HCT116 (cell line): ENCODE measurements at places on chromosomes 3 and 15.

DNA sequence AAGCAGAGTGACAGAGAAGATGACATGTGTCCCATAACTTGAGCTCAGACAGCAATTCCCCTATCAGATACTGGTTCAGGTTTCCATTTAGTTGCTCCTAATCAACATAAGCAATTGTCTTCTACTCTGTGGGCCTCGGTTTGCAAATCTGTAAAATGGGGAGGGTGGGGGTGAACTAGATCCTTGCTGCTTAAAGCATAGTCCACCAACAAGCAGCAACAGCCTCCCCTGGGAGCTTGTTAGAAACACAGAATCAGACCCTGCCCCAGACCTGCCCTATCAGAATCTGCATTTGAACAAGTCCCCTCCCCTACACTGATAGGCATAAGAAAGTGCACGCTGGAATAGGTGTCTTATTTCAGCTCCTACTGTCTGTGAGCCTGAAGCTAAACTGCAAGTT, 87.8 kb downstream of the CEMIP start:
- H3K4me1 ChIP-seq = peaks cover 5% of the 10 kb centered on the region
- DNase-seq = no peak
- no peaks in the 10 kb centered on the region for H3K27me3 ChIP-seq
- H3K36me3 ChIP-seq = no peaks in the 10 kb centered on the region
- H3K27ac ChIP-seq = no peak overlapping the region

- no peak for DNase-seq
- no peak overlapping the region for H3K27ac ChIP-seq
- H3K36me3 ChIP-seq = no peaks in the 10 kb centered on the region
- H3K4me3 ChIP-seq = no peak overlapping the region
- peaks cover 17% of the 10 kb centered on the region; the same call in 1 of the 2 replicates for H3K27me3 ChIP-seq
- no peaks in the 10 kb centered on the region for H3K4me1 ChIP-seq
Measured at GRCh38 chr3:64268926-64269325, 43.7 kb upstream of the PRICKLE2 start.

DNA sequence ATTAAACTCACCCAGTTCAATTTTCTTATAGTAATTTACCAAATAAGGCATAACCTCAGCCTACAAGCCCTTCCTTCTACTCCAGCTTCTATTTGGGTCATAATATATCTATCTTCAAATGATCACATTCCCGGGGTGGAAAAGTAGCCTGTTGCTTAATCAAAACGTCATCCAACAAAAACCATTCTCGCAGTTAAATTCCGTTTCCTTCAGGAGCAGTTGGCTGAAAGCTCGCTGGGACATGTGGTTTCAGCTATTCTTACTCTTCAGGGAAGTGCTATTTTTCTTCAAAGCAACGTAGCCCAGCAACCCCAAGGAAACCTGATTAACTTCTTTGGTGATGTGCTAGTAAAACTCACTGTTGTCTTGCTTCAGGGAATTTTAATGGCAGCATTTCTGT, 59.6 kb downstream of the MAGI1 start:
- peaks cover 13% of the 10 kb centered on the region for H3K4me1 ChIP-seq
- no peaks in the 10 kb centered on the region for H3K36me3 ChIP-seq
- no peaks in the 10 kb centered on the region for H3K27me3 ChIP-seq
- H3K27ac ChIP-seq = no peak overlapping the region

DNA sequence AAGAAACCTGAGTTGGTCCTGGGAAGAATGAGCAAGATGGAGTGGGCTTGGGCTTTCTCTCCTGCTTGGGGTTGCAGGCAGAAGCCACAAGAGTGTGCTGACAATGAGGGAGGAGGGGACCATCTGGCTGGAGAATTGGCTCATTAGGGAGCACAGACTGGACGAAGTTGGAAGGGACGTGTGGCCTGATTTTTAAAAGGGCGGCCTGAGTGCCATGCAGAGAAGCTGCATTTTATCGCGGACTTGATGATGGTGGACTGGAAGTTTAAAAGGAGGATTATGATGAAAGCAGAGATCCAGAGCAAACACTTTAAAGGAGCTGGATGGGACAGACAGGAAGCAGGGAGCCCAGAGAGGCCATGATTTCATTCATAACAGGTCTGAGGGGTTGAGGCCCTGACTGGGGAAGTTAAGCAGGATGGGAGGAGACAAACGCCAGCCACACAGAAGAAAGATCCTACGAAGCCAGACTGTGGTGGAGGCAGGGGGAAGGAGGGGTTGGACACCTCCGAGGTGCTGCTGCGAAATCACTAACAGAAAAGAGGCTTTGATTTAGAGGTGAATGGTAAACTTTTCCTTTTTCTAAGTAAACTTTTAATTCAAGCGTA, 23.6 kb downstream of the TLNRD1 start:
- no peaks in the 10 kb centered on the region for H3K27me3 ChIP-seq
- no peaks in the 10 kb centered on the region for H3K36me3 ChIP-seq
- peaks cover 6% of the 10 kb centered on the region; the same call in 1 of the 2 replicates for H3K4me1 ChIP-seq

GRCh38 chr3:47295322-47295721, 12.6 kb downstream of the KLHL18 start:
- DNase-seq = no peak
- no peak overlapping the region for H3K27ac ChIP-seq
- H3K4me3 ChIP-seq = no peak overlapping the region
- no peaks in the 10 kb centered on the region for H3K4me1 ChIP-seq
- no peaks in the 10 kb centered on the region for H3K36me3 ChIP-seq
- H3K27me3 ChIP-seq = no peaks in the 10 kb centered on the region

DNA sequence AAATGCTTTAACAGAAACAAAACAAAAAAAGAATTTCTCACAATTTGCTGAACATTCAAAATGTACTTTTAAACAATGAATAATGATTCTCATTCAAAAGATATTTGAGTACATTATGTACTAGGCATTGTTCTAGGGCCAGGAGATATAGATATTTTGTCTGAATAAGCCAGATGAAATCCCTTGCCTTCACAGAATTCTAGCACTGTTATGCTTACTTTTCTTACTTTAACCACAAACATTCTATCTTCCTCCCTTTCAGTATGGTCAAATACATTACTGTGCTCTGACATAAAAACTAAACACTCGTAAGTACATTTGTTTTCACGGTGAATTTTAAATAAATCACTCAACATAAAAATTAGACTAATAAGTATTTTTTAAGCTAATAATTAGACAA, 116.7 kb downstream of the ADAM10 start:
- no peak overlapping the region for H3K27ac ChIP-seq
- peaks cover 5% of the 10 kb centered on the region; the same call in 1 of the 2 replicates for H3K36me3 ChIP-seq
- no peak for DNase-seq
- no peaks in the 10 kb centered on the region for H3K27me3 ChIP-seq

DNA sequence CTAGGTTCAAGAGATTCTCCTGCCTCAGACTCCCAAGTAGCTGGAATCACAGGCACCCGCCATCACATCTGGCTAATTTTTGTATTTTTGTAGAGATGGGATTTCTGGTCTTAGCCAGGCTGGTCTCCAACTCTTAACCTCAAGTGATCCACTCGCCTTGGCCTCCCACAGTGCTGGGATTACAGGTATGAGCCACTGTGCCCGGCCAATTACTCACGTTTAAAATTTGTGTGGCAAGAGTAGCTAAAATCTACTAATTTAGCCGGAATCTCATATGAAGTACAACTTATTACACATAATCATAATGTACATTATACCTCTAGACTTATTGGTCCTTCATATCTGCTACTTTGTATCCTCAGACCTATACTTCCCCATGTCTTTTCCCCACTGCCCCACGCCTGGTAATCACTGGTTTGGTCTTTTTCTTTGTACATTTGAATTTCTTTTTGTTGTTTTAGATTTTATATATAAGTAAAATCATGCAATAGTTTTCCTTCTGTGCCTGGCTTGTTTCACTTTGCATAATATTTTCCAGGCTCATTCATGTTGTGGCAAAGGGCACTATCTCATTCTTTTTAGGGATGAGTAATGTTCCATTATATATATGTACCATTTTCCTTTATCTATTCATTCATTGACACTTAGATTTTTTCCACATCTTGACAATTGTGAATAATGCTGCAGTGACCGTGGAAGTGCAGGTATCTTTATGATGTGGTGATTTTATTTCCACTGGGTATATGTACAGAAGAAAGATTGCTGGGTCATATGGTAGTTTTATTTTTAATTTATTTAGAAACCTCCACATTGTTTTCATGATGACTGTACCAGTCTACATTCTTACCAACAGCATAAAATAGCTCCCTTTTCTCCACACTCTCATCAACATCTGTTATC, 605.0 kb upstream of the CBLB start:
- H3K27ac ChIP-seq = no peak overlapping the region
- no peak for DNase-seq

DNA sequence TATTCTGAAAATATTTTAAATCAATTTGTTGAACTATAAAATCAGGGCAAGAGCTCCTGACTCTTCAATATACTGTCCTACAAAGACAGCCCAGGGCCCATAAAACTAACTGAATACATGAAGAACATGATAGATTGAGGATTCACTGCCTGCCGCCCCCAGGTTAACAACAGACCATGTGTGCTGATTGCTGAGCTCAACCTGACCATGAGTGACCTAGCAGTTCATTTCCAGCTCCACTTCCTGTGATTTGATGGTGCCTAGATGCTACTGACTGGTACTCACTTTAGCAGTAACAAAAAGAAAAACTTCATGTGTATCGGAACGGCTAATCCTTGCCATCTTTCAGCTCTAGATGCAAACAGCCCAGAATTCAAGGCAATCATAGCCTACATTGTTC, 9.6 kb upstream of the KLF13 start:
- no peaks in the 10 kb centered on the region for H3K27me3 ChIP-seq
- no peaks in the 10 kb centered on the region for H3K36me3 ChIP-seq
- no peak overlapping the region for H3K4me3 ChIP-seq
- DNase-seq = no peak

DNA sequence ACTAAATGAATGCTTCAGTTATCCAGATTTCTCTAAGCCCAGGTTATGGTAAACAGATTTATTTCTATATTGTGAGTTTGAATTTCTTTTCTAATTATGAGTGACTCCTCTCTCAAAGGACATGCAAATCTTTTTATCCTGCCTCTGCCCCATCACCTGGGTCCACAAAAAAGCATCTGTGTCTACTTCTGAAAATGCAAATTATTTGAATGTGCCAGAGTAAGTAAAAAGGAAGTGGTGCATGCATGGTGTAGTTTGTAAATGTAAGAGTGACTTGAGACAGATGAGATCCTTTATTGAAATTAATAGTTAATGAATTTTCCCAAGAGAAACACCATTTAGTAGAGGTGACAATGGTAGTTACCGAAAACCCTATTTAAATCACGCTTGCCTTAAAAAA, 26.9 kb downstream of the MCTP2 start:
- no peaks in the 10 kb centered on the region for H3K27me3 ChIP-seq
- no peaks in the 10 kb centered on the region for H3K36me3 ChIP-seq

DNA sequence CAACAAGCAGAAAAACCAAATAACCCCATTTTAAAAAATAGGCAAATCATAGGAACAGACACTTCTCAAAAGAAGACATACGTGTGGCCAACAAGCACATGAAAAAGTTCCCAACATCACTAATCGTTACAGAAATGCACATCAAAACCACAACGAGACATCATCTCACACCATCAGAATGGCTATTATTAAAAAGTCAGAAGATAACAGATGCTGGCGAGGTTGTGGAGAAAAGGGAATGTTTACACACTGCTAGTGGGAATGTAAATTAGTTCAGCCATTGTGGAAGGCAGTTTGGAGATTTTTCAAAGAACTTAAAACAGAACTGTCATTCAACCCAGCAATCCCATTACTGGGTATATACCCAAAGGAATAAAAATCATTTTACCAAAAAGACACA, 60.7 kb downstream of the ABI3BP start:
- H3K36me3 ChIP-seq = no peaks in the 10 kb centered on the region
- no peak overlapping the region for H3K4me3 ChIP-seq
- H3K27ac ChIP-seq = no peak overlapping the region
- H3K4me1 ChIP-seq = no peaks in the 10 kb centered on the region

- H3K4me1 ChIP-seq = peaks cover 10% of the 10 kb centered on the region
- H3K36me3 ChIP-seq = no peaks in the 10 kb centered on the region
- no peak overlapping the region for H3K27ac ChIP-seq
Measured at GRCh38 chr15:75731248-75732151, 18.9 kb upstream of the CSPG4 start.

- no peak for DNase-seq
- H3K27ac ChIP-seq = no peak overlapping the region
- H3K4me1 ChIP-seq = peaks cover 14% of the 10 kb centered on the region
- H3K36me3 ChIP-seq = no peaks in the 10 kb centered on the region
Measured at GRCh38 chr15:68615301-68615700, 36.5 kb downstream of the CORO2B start.

GRCh38 chr15:67783303-67783702, 42.0 kb upstream of the SKOR1 start:
- no peak for DNase-seq
- H3K27me3 ChIP-seq = no peaks in the 10 kb centered on the region
- no peaks in the 10 kb centered on the region for H3K36me3 ChIP-seq
- H3K4me3 ChIP-seq = no peak overlapping the region

DNA sequence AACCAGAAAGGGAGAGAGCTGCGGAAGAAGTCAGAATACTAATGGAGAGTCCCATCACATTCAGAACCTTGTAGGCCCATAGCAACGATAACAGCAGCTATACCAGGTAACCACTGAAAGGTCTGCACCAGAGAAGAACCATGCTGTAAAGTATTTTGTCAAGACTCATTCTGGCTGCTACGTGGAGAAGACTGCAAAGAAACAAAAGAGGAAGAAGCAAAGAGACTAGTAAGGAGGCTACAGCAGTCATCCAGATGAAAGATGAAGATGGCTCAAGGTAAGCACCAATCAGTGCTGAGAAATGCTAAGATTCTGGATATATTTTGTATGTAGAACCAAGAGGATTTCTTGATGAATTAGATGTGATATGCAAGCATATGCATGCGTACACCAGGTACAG, 39.6 kb downstream of the ACAP2 start:
- H3K4me1 ChIP-seq = no peaks in the 10 kb centered on the region
- no peak overlapping the region for H3K27ac ChIP-seq
- no peak for DNase-seq
- no peaks in the 10 kb centered on the region for H3K27me3 ChIP-seq
- H3K36me3 ChIP-seq = no peaks in the 10 kb centered on the region

- H3K4me3 ChIP-seq = no peak overlapping the region
- peaks cover 66% of the 10 kb centered on the region for H3K27me3 ChIP-seq
- H3K27ac ChIP-seq = no peak overlapping the region
- H3K4me1 ChIP-seq = no peaks in the 10 kb centered on the region
- H3K36me3 ChIP-seq = no peaks in the 10 kb centered on the region
Measured at GRCh38 chr3:62462788-62463187, 89.4 kb upstream of the FEZF2 start.
